Endothelial cell of umbilical vein (primary cell): ENCODE measurements at places on chromosomes 7 and 10.

GRCh38 chr7:90917539-90917938 lies 321.4 kb downstream of the CDK14 start:
- DNase-seq, result no peak

DNA sequence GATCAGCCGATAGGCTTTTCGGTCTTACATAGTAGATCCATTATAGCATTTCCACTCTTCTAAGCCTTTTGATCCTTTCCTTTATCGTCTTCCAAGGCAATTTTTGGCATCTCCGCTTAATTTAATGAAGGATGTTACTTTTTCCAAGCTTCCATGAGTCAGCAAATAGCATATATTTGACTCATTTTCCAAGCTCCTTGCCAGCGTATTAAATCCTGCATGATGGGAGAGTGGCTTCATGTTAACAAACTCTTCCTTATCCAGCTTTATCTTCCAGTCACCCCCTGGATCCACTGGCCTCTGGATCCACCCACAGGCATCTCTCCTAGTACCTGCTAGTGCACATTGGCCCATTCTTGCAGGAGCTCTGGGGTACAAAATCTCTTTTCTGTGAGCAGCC lies 13.0 kb downstream of the OR9A2 start:
- DNase-seq, result peak; percentile 65

DNA sequence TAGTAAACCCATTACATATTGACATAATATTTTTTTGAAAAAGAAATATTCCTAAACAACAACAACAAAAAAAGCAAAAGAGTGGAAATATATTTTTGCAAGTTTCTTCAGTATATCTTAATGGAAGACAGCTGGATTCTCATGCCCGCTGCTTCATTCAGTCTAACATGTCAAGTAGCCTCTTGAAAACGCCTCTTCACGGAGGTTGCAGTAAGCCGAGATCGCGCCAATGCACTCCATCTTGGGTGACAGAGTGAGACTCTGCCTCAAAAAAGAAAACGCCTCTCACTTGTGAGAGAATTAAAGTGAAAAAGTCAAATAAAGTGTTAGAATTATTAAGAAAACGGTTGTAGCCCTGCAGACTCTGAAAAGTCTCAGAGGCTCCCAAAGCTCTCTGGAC lies 1.3 kb downstream of the CUTC start:
- DNase-seq, result no peak

DNA sequence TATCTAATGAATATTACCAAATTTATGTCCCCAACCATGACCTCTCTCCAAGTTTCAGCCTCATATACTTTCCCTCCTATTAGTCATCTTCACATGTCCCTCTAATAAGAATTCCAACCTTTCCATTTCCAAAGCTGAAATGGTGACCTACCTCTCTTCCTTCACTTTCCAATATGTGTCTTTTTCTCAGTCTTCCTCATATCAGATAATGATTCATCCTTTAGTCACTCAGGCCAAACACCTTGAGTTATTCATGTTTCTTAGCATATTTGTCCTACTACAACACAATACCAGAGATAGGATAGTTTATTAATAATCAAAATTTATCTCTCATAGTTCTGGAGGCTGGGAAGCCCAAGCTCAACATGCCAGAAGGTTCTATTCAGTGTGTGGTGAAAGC lies 318.5 kb upstream of the ZWINT start:
- DNase-seq, result no peak

GRCh38 chr10:100359529-100360150 lies 12.6 kb downstream of the SCD start:
- no peak for DNase-seq

DNA sequence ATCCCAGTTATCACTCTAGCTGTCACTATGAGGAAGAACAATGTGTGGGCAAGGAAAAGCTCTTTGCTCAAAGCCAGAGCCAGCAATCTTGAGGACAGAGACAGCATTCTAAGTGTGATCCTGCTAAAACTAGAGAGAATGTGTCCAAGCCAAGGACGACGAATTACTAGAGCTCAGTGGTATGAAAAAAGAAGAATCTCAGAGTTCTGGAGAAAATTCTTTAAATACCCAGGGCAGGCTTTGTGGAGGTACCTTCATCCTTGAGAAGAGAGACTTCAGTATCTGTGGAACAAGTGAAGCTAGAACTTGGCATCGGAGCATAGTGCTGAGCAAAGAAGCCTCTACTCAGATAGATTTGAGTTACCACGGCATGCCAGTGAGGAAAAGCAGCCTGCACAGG lies 209.8 kb downstream of the TRIL start:
- DNase-seq, result no peak

DNA sequence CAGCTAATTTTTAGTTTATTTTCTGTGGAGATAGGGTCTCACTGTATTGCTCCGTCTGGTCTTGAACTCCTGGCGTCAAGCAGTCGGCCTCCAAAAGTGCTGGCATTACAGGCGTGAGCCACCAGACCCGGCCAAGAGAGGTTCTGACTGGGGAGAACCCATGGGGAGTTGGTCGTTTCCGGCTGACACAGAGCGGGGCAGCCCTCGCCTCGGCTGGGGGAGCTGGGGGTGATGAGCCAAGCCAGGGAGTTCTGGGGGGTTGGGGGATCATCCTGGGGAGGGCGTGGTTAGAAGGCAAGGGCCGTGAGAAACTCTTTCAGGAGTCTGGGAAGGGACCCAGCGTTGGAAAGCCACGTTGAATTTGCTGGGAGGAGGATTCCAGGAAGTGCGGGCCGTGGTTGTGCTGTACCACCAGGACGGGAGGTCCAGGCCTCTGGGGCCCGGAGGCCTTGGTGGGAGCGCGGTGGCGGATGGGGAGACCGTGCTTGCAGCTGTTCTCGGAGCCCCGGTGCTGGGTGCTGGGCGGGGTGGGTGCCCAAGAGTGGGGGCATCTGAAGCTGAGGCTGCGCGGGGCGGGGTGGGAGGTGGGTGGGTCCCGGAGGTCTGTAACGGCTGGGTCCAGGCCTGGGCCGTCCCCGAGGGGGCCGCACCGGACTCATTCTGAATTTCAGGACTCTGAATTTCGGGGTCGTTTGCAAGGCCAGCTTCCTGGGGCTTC lies 8.4 kb upstream of the ZNF853 start:
- DNase-seq, result no peak

GRCh38 chr10:21989453-21990154 lies 13.9 kb downstream of the DNAJC1 start:
- peak; percentile 38 for DNase-seq

DNA sequence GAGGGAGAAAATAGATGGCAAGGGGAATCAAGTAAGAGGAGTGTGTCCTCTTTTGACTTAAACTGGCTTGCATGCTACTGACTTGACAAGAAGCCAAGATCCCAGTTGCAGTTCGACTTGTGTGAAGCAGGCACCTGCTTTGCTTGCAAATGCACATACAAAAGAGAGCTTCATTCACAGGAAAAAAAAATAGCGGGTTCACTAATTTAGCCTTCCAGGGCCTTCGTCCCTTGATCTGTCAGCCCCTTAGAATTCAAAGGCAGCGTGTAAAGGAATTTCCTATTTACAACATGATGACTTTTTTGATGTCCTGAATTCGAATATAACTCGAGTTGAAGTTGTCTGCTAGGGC lies 192.1 kb downstream of the CELF2 start:
- peak; percentile 85 for DNase-seq

DNA sequence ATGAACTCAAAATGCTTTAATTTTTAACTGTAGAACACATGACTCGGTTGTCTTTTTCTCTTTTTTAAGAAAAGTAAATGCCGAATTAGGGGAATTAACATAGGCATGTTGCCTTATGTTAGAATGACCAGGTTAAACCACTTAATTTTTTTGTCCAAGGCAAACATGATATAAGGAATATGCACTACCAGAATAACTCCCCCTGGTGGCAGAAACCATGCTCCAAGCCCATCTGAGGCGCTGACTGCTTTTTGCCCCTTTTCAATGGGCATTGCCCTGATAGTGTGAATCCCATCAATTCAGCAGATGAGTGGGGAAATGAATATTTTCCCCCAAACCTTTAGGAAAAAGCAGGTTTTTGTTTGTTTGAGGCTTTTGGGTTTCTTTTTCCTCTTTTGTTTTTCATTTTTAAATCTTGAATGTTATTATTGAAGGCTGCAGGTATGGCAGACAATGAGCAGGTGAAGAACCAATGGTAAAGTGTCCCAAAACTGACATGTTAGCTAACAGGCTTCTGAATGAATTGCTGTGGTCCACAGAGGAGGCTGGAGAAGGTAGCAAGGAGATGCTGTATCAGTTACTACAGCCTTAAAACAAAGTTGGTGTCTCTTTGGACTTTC lies 284.3 kb downstream of the SORCS3 start:
- DNase-seq, result no peak

DNA sequence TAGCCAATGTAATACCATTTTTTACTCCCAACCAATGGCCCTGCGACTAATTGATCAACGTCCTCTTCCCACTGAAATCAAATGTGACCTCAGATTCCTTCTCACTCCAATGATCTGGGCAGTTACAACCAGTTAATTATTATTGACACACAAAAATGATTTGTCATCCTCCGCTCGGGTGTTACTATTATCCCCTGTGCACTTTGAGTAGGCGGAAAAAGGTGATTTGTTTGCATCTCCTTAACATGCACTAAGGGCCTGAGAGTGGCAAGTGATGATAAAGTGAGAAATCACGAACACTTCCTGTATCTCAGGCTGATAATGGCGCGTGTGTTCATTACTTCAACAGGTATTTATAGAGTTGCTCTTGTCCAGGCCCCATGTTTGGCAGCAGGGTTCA lies 40.9 kb upstream of the PNLIP start:
- no peak for DNase-seq

GRCh38 chr10:85003083-85003482 lies 674.7 kb downstream of the CCSER2 start:
- no peak for DNase-seq

- DNase-seq, result no peak
These were observed 475.4 kb downstream of the CNTNAP2 start for GRCh38 chr7:146591976-146592375.

DNA sequence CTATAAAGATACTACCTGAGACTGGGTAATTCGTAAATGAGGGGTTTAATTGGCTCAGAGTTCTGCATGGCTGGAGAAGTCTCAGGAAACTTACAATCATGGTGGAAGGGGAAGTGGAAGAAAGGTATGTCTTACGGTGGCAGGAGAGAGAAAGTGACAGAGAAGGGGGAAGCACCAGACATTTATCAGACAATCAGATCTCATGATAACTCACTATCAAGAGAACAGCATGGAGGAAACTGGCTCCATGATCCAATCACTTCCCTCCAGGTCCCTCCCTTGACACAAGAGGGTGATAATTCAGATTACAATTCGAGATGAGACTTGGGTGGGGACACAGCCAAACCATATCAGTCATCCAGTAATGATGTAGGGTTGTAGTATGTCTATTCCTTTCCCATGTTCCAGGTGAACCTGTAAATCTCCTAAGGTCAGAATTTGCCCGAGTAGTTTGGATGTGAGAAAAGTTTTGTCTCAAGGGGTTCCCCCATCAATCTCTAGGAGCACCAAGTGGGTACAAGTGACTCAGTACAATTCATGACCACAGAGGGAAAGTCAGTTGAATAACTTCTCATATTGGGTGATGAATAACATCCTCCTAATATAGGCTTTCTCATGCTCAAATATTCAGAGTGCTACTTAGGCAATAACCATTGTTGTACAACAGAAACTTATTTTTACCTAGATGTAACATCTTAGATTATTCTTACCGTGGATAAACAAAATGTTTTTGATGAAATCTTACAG lies 39.7 kb upstream of the MTPN start:
- DNase-seq, result no peak

DNA sequence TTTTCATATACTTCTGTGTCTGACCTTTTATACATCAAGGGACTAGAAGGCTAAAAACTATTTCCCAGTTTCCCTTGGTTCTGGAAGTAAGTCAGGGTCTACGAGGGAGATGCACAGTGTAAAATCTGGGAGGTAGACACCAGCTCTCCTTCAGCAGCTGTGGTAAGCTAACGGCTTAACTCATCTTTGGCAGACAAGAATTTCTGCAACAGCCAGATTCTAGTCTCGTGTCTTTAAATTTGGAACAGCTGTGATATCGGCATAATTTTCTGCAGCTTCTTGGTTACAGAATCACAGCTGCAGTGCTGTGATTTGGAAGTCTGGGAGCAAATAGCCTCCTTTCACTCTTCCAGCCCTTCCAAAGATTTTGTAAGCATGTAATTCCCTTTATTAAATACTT lies 37.4 kb upstream of the ABCB4 start:
- DNase-seq, result no peak

- DNase-seq, result no peak
These were observed 3.0 kb upstream of the HMX2 start for GRCh38 chr10:123144697-123145541.

DNA sequence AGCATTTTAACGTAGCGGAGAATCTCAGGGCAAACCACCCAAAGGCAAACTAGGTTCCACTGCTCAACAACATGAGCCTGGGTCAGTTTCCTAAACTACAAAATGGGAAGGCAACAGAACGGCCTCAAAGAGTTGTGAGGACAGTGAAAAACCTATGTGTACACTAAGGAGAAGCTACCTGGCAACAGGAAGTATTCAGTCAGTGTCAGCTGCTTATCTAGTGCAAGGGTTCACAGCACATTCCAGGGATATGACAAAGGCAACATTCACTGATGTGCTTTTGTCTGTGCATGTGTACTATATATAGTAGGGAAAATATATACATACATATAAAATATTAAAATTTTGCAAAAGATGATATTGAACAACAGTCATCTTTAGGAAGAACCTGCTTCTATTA lies 17.2 kb downstream of the NUDCD3 start:
- DNase-seq, result no peak

DNA sequence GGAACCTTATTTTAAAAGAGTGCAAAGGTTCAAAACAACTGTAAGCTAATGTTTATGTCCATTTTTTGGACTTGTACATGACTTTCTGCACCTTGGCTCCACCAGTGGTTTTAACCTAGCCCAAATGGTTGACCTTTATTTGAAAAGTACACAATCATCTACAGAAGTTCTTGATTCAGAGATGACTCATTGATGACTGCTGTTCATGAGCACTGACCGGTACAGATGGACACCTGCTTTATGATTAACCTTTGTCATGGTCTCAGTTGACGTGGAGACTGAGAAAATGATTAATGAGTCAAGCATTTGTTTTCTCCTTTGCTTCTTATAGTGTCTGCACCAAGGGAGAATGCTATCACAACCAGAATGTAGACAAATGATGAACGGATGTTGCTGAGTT lies 55.7 kb upstream of the PTER start:
- DNase-seq, result peak; percentile 3

- peak; percentile 50 for DNase-seq
These were observed 87.9 kb downstream of the RNF216 start for GRCh38 chr7:5693529-5693928.

GRCh38 chr7:31251441-31251840 lies 89.1 kb downstream of the NEUROD6 start:
- no peak for DNase-seq

DNA sequence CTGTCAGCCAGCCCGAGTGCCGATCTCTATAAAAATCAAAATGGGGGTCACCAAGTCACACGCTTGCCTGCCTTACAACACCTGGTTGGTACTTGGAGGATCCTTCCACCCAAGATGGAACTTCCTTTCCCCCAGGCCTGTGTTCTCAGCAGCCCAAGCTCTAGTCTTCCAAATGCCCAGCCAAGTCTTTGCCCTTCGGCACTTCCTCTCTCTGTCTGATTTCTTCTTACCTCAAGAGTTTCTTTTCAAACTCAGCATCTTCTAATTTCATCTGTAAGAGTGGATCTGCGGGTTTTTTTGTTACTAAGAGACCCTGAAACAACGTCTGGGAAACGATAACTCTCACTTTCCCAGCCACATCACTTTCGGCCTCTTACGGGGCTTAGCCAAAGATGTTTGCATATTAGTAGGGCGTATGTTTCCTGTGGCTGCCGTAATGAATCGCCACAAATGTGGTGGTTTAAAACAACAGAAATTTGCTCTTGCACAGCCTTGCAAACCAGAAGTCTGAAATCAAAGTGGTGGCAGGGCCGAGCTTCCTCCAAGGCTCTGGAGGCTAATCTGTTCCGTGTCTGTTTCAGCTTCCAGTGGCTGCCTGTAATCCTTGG lies 219.9 kb downstream of the TCF7L2 start:
- no peak for DNase-seq
